ENCODE measurements at places on chromosomes 7 and 10.

DNA sequence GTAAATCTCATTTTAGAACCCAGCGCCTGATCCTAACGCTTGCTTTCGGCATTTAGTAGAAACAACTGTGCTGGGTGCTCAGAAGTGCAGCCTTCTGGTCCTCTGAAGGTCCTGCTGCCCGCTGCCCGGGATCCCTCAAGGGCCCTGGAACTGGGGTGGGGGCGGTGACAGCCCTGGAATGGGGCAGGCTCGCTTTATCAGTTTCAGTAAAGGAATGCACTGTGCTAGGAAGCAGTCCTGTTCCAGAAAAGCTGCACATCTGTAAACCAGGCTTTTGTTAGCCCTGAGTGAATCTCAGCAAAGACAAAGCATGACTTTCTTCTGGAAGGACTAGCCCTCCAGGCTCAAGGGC, 254.6 kb downstream of the TNS3 start:
- no peak for DNase-seq

DNA sequence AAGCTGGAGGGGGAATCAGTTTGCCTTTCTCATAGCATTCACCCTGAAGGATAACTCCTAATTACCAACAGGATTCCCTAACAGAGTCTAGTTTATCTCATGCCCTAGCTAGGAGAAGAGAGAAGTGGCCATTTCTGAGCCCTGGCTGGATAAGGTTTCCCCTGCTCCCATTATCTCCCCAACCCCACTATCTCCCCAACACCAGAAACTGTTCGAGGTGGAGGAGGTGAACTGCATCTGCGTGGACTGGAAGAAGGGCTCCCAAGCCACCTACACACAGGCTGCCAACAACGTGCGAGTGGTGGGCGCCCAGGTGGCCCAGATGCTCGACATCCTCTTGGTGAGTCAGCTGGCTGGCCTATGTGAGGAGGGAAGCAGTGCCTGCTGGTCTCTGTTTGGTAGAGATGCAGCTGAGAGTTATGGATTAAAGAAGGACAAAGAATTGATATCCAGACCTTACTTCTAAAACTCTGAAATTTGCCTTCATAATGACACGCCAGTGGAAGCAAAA, 3.8 kb downstream of the PNLIPRP1 start:
- no peak for DNase-seq

GRCh38 chr10:89963451-89964102, 262.2 kb downstream of the KIF20B start:
- no peak for DNase-seq

DNA sequence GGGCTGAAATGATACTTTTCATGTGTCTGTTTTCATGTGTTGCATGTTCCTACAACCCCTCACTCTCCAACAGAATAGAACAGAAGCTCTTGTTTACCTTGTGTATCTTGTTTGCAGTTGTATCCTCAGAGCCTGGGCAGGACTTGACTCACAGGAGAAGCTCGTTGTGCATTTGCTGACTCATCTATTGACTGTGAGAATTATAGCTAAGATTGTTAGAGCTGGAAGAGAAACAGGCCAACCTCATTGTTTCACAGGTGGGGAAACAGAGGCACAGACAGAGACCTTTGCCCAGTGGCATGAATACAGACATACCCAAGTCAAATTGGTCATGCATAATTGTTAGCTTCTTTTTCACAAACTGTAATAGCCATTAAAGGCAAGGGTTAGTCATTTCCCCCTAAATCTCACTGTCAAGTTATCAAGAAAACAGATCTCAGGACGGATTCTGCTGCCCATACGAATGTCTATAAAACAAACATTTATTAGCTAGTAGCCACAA, 4.6 kb upstream of the TSPAN15 start:
- DNase-seq: no peak

DNA sequence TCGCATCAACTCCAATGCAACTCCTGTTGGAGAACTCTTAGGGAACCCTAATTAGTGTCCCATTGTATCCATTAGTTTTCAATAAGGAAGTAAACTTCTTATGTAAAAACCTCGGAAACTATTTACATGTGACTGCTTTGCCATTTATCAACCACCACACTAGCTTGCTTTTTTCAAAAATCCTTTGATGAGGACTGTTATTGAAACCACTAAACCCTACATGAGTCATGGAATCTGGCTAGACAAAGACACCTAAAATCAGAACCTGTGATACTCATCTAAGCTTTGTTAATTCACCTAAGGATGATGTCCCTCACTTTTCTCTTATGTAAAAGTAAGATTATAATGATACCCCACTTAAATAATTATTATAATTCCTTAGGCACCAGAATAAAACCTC, 414.1 kb upstream of the ETV1 start:
- no peak for DNase-seq

DNA sequence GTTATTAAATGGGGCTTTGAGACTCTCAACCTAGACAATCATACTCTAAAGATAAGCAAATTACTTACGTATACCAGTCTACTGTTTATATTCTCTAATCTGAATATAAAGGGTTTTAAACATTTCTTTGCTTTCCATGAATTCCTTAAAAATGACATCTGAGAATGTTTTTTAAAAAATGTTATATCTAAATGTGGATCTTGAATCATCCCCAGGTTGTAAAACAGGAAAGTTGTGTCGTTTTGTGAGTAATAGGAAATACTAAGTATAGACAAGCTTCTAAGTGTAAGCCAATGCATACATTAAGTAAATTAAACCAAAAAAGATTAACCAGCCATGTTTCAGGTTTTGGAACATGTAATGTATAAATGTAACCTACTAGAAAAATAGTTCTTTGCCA, 26.8 kb downstream of the ADD3 start:
- DNase-seq: no peak

DNA sequence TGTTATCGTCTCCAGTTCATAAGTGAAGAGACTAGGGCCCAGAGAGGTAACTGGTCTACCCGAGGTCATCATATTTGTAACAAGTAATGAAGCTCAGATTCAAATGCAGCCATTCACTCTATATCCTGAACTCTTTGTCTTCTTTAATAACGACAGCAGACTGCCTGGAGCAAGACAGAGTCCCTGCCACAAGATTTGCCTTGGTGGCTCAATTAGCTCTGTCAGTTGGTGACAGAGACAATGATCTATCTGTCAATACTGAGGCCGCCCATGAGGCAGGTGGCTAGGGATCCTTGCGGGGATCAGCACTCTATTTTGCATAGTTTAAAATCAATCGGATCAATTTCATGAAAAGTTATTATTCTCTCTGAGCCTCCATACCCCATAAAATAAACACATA, 43.9 kb downstream of the SH3PXD2A start:
- DNase-seq: no peak

- DNase-seq: no peak
Measured at GRCh38 chr7:2275101-2275500, 33.1 kb downstream of the NUDT1 start.

GRCh38 chr10:48431871-48432270, 125.4 kb downstream of the MAPK8 start:
- DNase-seq: no peak

- DNase-seq: peak; percentile 26
Measured at GRCh38 chr7:30771174-30771879, at the start of gene MINDY4. Gene MINDY4 (plus strand): TSS chr7:30771417. CDS start chr7:30771494, 77 bp downstream.

- DNase-seq: no peak
Measured at GRCh38 chr7:69630292-69630691, 32.0 kb downstream of the AUTS2 start.

GRCh38 chr7:13948019-13948801, 41.3 kb downstream of the ETV1 start:
- DNase-seq: no peak

DNA sequence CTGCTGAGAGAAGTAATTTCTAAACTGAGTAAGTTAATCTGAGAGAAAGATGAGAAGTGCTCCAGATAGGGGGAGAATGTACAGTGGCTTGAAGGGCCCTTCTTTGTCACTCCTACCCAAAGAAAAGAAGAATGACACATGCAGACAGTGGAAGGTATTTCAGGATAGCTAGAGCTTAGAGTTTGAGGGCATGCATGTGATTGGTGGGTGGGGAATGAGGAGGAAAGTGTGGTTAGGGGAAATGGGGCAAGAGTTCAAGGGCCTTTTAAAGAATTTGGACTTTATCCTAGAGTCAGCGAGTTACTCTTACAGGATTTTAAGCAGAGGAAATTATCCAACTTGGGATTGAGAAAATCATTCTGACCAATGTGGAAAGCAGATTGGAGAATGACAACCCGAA, 50.0 kb downstream of the ANLN start:
- DNase-seq: no peak

DNA sequence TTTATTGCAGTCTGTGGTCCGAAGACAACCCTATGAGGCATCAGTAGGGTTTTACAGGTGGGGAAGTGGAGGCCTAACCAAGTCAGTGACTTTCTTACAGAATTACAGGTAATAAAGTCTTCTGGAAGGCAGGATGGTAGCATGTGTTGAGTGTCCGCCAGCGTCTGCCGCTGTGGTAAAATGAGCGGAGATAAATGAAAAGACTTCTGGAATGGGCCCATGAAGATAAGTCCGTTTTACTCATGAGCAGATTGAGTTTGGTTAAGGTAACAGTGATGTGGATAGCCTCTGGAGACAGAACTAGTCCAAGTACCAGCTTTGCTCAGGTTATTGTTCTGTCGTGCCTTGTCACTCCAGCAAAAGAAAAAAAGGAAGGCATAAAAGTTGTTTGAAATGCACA, 966 bp downstream of the FBH1 start:
- no peak for DNase-seq

DNA sequence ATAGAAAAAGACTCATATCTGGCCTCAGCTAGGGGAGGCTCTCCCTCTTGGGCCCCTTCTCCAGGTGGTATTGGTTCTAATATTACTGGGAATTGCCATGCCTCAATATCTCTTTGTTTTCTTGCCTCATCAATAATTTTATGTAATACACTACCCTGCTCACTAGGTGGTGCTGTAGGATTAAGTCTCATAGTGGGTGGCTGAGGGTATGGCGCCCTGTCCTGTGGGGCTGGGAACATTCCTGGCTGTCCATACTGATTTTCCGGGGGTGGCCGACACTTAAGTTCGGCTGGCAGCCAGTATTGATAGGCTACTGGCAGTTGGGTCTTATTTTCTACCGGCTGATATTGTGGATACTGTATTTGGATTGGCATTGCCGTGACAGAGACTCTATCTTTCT, 9.0 kb upstream of the TAS2R3 start:
- no peak for DNase-seq

GRCh38 chr10:31032258-31033132, 830 bp upstream of the ZNF438 start:
- peak; percentile 93 for DNase-seq

DNA sequence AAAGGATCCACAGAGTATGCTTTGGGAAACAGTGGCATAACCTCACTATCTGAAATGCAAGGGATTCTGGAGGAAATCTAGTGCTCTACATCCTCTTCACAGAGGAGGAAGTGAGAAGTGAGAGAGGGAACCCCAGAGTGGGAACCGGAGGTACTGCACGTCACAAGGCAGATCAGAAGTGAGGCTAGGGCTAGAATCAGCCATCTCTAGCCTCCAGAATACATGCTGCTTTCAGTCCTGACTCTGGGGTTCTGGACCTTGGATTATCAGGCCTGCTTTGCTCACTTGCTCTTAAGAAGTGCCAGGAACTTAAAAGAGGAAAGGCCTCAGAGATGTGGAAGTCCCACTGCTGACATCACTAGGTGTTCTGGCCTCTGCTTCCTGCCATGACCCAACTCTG, 25.7 kb downstream of the ZNF503 start:
- DNase-seq: no peak

DNA sequence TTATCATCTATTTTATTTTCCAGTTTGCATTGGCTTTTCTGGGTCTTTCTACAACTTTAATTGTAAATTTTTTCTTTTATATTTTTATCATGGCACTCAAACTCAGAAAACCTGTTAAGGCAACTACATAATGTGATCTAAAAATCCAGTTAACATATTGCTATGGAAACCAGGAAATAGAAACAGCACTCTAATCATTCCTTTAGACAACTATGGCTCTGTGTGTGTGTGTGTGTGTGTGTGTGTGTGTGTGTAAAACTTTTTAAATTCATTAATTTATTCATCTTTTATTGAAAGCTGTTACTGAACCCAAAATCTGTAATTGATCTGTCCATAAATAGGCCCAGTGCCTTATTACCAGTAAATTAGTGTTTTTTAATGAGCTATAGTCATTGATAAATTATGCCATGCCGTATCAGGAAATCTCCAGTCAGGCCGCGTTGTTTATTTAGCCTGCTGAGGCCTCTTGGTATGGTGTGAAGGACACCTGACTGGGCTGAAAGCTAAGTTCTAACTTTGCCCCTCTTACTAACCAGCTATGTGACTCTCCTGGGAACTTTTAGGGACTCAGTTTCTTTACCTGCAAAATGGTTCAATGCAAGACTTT, 1.5 kb upstream of the MET start:
- DNase-seq: no peak

DNA sequence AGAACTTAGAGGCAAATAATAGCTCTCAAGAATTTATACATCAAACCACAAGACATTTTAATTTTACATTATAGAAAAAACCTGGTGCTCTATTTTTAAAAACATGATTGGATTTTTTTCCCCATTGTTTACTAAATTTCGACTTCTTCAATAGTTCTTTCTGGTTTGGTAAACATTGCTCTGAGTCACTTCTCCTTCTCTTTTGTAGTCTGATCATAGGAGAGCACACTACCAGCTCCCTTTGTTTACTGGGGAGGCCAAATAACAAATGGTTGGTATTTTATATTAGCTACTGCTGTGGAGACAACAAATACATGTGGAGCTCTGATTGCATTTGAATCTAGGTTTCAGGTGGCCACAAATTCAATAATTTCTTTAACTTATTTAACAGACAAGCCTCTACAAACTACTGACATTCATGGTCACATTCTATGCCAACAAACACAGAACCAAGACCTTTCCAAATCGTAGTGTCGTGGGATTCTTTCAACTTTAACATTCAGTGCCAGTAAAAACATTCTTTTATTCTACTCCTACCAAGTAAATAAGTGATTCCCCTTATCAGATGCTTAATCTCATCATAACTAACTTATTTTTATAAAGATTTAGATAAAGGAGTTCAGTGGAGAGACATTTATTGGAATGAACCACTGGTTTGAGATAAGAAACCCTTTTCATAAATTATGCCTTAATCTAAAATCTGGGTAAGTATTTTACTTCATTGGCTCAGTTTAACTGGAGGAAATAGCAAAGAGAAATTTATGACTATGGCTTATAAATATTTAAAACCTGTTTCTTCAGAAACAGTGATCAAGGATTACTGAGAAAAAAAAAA, 17.7 kb upstream of the FXYD4 start:
- no peak for DNase-seq

DNA sequence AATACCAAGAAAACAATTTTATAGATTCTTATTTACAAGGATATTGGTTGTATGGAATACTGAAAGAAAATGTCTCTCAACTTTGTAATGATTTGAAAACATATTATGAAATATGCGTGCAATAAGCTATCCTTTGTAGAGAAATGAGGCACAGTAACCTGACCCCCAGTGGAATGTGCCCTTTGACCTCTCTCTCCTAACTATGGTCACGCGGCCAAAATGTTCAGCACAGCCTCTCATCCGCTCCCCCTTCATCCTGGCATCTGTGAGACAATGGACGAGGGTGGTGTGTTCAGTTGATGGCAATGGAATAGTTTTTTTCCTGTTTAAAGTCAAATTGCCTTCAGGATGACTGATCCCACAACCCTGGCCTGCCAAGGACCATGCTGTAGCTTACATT, 13.3 kb downstream of the BEND7 start:
- no peak for DNase-seq

Data from stimulated activated CD4-positive, alpha-beta T cell treated with anti-CD3 and anti-CD28 coated beads, TNF-alpha, amount 100 ng/mL, for 24 hours (primary cell).